ENCODE measurements at places on chromosomes 12 and 14.

- DNase-seq: no peak
These were observed 108.3 kb downstream of the SMOC1 start for GRCh38 chr14:69987406-69988121.

DNA sequence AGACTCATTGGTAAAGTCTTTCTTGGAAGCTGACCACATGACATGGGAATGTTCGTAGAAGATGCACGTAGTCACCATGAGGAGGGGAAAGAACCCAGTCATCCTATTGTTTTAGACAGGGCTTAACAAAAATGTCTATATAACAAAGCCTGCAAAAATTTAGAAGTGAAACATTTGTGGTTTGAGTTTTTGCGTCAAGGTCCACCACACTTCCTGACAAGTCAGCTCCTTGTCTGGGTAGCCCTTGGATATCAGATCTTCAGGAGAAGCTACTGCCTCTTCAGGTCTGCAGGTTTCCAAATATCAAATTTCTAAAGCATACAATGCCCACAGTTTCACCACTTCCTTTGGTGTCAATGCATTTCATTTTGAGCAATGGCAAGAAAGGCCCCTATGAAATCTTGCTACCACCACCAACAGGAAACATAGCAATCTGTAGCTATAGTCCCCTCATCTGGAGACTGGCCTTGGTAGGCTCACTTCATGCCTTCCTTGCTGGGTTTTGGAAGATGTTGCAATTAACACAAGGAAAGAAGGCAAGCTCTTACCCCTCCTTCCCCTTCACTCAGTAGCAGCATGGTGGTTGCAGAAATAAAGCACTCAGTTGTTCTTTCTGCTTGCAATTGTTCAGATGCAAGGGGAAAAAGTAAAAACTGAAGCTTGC, 235.2 kb downstream of the PCNX1 start:
- DNase-seq: peak; percentile 87

DNA sequence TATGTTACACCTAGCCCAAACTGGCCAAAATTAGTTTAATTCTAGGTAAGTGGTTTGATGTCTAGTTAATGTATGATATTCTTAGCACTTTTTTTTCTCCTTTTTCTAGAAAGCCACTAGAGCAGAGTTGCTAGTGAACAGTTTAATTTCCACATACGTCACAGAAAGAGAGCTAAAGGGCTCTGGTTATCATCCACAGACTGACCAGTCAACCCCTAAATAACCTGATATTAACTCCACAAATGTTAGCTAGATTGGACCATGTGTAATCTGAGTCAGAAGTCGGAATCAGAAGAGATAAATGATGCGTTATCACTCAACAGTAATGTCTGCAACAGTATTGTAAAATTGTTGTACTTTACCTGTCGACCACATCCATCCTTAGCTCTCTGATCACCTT, 74.9 kb downstream of the USP15 start:
- no peak for DNase-seq

DNA sequence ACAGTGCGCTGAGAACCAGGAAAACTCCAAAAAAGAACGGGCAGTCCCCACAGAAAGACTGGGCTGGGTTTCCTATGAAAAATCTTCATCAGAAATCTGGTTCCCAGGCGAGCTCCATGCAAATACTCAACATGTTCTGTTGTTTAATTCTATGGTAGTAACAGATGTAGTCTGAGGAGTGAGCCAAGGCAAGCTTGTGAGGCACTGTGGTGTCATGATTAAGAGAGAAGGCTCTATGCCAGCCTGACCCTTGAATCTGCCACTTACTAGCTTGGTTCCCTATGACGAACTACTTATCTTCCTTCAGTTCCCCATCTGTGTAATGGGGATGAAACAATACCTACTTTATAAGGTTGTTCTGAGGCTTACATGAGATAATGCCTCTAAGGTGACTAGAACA, 10.7 kb downstream of the POMT2 start:
- DNase-seq: no peak

- DNase-seq: peak; percentile 59
These were observed 80.8 kb downstream of the BHLHE41 start for GRCh38 chr12:26044007-26044394.

- no peak for DNase-seq
These were observed 36.9 kb upstream of the DCN start for GRCh38 chr12:91219511-91219910.

GRCh38 chr12:51841727-51842126, 6.8 kb downstream of the FIGNL2 start:
- peak; percentile 82 for DNase-seq

- no peak for DNase-seq
These were observed 242.5 kb downstream of the FBXL14 start for GRCh38 chr12:1351926-1352325.

GRCh38 chr12:24630446-24630845, 318.5 kb downstream of the BCAT1 start:
- DNase-seq: no peak

DNA sequence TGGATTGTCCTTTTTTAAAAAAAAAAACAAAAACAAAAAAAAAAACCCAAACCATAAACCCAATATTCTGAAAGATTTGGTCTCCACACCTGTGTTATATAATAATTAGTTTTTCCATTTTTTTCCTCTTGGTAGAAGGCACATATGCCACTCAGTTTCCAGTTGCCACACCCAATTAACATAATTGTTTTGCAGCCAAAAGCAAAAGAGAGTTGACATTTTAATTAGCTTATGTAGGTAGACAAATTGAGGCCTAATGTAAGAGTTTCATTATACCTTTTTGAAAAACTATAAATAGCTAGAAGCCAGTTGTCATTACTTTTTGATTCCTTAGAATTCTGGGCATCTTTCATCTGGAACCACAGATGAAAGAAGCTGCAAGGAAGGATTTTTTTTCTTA, 21.0 kb downstream of the PTPN11 start:
- no peak for DNase-seq
